ENCODE measurements at places on chromosomes 16 and 17. TPM values are rescaled to one million over a fixed set of nuclear protein-coding genes. Genes with fewer than 3 reads are reported as not detected.

NPIPA3 gene
- 3.3 TPM for total RNA-seq

KCNH6 gene
- 4.1 TPM for total RNA-seq

ABCA8 gene
- total RNA-seq, result not detected

ODAD4 gene
- total RNA-seq, result 3.4 TPM

GRCh38 chr16:24297375-24297774, 41.2 kb downstream of the CACNG3 start:
- peaks cover under 1% of the 10 kb centered on the region for H3K27me3 ChIP-seq
- no peak overlapping the region for H3K4me3 ChIP-seq
- H3K27ac ChIP-seq, result no peak overlapping the region
- H3K4me1 ChIP-seq, result no peaks in the 10 kb centered on the region

GRCh38 chr17:927611-928461, 51.7 kb downstream of the NXN start:
- H3K27me3 ChIP-seq, result peaks cover 12% of the 10 kb centered on the region
- no peak for DNase-seq
- H3K36me3 ChIP-seq, result no peaks in the 10 kb centered on the region
- peaks cover 28% of the 10 kb centered on the region for H3K4me1 ChIP-seq
- peak overlapping the region; percentile 86 for H3K27ac ChIP-seq
- H3K4me3 ChIP-seq, result peak overlapping the region; percentile 15

DNA sequence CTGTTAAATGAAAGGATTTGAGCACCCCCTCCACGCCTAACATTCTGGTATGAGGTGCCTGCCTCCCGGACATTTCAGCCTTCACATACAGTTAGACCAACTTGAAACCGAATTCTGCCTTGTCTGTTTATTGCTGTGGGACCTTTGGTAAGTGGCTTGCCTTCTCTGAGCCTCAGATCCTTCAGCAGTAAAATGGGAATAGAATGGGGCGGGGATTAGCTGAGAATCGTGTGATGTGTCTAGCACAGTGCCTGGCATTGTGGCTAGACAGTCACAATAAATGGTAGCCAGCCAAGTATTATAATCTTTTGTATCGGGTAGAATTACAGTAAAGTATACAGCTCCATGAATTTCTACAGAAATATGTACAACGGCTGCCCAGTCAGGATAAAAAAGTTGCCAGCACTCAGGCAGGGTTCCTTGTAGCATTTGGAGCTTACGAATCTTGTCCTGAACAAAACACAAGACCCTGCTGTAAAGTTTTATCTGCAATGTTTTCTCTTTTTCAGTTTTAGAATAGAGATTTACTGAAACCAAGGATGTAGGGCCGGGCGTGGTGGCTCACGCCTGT, 786 bp downstream of the TMC7 start:
- DNase-seq, result no peak
- peaks cover 4% of the 10 kb centered on the region for H3K4me1 ChIP-seq
- peaks cover 1% of the 10 kb centered on the region for H3K27me3 ChIP-seq
- H3K36me3 ChIP-seq, result no peaks in the 10 kb centered on the region
- peak overlapping the region; percentile 83 for H3K4me3 ChIP-seq

DNA sequence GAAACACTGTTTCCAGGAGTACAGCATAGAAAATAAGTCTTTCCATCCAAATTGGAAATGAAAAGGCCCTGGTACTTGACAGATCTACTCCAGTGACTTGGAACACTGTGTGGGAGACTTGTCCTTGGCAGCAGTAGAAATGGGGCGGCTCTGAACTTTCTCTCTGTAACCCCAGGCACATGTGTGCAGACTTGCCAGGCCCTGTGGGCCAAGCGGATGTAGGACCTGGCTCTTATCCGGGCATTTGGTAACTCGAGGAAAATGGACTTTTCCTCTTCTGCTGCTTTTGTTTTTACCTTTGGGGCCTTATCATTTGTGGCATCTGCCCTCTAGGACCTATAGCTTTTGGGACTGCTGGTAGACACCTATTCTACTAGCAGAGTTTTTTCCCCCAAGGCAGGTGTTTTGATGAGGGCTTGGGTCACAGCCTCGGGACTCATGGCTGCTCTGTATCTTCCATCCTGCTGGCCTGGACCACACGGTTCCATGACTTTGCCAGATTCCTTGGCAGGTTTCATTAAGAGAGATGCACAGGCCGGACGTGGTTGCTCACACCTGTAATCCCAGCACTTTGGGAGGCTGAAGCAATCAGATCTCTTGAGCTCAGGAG, 43.5 kb downstream of the SMPD3 start:
- peaks cover 9% of the 10 kb centered on the region for H3K4me1 ChIP-seq
- no peaks in the 10 kb centered on the region for H3K36me3 ChIP-seq
- DNase-seq, result no peak
- H3K27me3 ChIP-seq, result peaks cover 8% of the 10 kb centered on the region
- H3K4me3 ChIP-seq, result no peak overlapping the region
- H3K27ac ChIP-seq, result no peak overlapping the region

DNA sequence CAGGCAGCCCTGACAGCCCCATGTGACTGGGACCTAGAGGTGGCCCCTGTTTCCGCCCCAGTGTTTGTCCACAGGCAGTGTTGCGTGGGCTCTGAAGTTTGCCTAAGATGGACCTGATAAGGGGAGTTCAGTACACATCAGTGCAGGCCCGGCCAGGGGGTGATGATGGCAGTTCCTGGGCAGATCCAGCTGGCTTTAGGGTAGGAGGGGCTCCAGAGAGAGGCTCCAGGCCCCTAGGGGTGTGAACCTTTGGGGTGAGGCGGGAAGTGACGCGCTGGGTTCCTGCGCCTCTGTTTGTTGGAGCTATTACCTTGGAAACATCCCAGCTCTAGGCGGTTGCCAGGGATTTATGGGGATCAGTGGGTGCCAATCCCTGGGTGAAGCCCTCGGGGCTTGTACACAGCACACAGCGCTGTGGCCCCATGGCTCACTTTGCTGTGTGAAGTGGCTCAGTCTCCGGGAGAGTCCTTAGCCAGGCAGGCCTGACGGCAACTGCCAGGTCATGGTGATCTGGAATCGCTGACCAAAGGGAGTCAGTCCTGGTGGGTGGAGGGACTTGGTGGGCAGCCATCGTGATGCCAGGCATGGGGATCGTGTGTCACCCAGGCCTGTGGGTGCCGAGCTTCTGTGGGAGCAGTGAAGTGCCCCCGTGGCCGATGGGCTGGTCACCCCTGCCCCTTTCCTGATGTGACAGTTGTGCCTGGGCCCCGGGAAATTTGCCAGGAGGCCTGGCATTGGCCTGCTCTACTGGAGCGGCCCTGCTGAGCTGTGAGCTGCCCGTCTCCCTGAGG, 146.1 kb downstream of the SEC14L1 start:
- H3K4me1 ChIP-seq, result no peaks in the 10 kb centered on the region
- H3K27me3 ChIP-seq, result peaks cover 8% of the 10 kb centered on the region
- no peak overlapping the region for H3K27ac ChIP-seq
- no peak overlapping the region for H3K4me3 ChIP-seq

DNA sequence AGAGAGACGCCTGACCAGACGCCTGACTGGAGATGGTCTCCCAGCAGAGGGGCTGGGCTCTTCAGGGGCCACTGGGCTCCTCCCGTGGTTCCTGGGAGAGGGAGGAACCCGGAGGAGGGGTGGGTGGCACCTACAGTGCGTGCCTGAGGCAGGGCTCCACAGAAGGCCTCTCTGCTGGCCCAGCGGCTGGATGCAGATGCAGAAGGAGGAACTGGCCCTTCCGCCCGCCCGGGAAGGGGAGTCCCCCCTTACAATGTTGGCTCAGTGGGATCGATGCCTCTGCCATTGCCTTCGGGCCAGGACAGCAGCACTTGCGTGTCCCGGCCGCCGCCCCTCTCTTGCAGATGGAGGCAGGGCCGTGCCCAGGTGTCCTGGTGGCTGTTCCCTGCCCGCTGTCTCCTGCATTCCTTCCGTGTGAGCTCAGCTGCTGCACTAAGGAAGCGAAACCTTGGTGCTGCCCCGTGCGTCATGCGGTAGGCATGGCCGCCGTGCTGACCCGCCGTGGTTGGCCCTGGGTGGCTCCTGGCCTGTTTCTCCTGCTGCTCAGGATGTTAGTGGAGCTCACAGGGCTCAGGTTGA, 15.1 kb downstream of the BAIAP2 start:
- H3K27me3 ChIP-seq, result peaks cover 5% of the 10 kb centered on the region
- DNase-seq, result no peak
- H3K4me1 ChIP-seq, result peaks cover 37% of the 10 kb centered on the region

DNA sequence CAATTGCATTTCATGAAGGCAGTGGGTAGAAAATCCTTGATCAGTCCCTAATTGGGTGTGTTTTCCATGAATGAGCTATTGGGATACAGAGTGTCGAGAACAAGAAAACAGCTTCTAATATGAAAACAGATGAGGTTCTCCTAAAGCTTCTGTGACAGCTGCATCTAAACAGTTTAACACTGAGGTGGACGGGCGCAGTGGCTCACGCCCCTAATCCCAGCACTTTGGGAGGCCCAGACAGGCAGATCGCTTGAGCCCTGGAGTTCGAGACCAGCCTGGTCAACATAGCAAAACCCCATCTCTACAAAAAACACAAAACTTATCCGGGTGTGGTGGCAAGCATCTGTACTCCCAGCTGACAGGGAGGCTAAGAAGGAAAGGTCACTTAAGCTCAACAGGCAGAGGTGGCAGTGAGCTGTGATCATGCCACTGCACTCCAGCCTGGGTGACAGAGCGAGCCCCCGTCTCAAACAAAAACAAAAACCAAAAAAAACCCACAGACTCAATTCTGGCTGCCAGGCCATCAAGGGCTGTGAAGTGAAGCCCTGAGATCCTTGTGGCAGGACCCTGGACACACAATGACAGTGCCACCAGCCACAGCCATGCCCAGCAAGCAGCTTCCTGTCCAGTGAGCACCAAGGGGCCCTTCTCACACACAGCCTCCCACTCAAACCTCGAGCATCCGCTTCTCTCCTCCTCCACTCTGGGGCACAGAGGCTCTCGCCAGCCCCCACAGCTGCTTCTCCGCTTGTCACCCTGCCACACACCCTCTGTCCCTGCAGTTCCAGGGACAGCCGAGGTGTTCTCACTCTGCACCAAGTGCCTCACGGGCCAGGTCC, 44.0 kb downstream of the ANKRD11 start:
- peak overlapping the region; percentile 39 for H3K4me3 ChIP-seq

DNA sequence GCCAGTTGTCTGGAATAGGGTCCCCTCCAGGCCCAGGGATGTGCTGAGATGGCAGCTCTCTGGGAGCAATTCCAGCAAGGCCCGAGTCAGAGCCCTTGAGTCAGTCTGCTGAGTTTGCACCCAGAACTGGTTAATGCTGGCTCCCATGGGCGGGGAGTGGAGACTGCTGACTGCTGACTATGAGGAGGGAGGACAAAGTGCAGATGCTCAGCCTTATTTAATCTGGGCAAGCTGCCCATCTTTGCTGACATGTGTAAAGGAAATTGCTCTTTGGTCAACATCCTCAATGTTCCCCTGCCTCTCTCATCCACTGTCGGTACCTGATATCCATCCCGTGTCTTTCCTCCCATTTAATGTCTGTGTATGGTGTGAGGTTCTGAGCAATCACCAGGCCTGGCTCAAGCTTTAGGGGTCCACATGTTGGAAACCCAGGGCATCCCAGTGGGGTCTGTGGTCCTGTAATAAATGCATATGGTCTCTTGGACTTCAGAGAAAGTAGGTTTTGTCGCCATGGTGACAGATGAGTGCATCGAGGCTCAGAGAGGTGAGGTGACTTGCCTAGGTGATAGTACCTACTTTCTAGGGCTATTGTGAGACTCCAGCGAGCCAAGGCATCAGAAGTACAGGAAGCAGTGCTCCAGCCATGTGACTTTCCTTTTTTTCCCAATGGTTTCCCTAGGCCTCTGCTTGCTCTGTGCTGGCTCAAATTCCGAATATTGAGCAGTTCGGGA, 20.0 kb upstream of the RNF135 start:
- no peak overlapping the region for H3K27ac ChIP-seq
- DNase-seq, result no peak
- H3K36me3 ChIP-seq, result no peaks in the 10 kb centered on the region
- H3K4me3 ChIP-seq, result no peak overlapping the region

DNA sequence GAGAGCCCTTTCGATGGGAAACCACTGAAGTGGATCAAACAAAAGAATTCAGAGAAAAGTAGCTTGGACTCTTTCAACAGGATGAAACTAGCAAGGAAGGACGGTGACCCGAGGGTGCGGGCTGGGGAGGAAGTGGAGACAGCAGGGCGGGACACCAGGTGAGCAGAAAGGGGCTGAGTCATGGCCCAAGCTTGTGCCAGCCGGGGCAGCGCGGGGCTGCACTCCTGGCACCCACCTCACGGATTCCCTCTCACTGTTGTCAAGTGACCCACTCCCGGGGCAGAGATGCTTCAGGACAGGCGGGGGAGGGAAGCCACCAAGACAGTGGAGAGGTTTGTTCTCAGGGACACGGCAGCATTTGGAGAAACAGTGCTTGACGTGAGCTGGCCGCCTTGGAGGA, 10.7 kb upstream of the RNF222 start:
- no peaks in the 10 kb centered on the region for H3K4me1 ChIP-seq
- H3K4me3 ChIP-seq, result no peak overlapping the region
- no peaks in the 10 kb centered on the region for H3K27me3 ChIP-seq

- no peak for DNase-seq
- H3K36me3 ChIP-seq, result peaks cover 3% of the 10 kb centered on the region
- H3K4me3 ChIP-seq, result no peak overlapping the region
- peaks cover 5% of the 10 kb centered on the region for H3K27me3 ChIP-seq
- no peak overlapping the region for H3K27ac ChIP-seq
- no peaks in the 10 kb centered on the region for H3K4me1 ChIP-seq
These were observed 5.6 kb upstream of the HSBP1 start for GRCh38 chr16:83802135-83802534.

DNA sequence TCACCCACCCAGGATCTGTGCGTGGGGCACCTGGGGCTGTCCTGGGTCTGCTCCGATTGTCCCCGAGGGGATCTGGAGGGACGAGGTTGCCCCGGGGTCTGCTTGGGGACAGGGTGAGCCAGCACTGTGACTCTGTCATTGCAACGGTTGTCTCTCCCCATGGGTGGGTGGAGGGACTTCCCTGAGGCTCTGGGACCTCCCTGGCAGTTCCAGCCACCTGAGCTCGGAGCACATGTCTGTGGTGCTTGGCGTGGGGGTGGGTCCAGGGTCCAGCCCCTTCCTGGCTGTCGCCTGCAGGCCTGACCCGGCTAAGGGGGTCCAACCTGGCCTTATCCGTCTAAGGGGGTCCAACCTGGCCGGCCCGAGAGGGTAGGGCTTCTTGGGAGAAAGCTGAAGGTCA, 8.5 kb upstream of the CBFA2T3 start:
- no peak for DNase-seq
- H3K27me3 ChIP-seq, result peaks cover 8% of the 10 kb centered on the region
- peaks cover 5% of the 10 kb centered on the region for H3K4me1 ChIP-seq
- no peak overlapping the region for H3K27ac ChIP-seq

DNA sequence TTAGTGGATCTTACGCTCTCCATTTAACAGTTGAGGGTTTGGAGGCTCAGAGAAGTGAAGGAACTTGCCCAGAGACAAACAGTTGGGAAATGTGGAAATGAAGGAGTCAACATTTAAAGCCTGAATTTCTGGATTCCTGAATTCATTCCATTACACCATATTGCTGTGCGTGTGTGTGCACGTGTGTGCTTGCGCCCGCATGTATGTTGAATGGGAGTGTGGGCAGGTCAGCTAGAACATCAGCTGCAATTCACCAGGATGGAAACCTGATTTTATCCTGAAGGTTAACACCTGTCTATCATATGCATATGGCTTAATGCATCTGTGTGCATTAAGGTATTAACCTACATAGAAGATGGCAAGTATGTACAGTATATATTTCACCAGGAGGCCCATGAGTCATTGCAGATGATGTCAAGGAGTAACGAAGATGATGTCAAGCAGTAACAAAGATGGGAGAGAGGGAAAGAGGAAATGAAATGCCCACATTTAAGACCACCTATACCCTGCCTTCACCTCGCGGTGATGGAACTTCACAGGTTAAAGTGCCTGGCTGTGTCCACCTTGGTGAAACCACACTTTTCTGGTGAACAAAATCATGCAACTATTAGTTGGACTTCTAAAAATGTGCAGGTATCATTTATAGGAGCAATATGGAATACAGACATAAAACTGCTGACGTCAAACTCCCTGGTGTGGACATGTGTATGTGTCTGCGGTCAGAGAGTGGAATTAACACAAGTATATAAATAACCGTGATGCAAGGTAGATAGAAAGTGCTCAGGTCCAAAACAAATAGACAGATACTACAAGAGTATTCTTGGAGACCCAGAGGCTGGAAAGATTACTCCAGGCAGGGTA, 832 bp upstream of the ADAP2 start:
- no peak for DNase-seq
- H3K36me3 ChIP-seq, result no peaks in the 10 kb centered on the region
